AG09309 (cell line): ENCODE measurements at places on chromosomes 2 and 18.

GRCh38 chr2:141741652-141742051 is 389.2 kb downstream of the LRP1B start:
- no peak for DNase-seq

DNA sequence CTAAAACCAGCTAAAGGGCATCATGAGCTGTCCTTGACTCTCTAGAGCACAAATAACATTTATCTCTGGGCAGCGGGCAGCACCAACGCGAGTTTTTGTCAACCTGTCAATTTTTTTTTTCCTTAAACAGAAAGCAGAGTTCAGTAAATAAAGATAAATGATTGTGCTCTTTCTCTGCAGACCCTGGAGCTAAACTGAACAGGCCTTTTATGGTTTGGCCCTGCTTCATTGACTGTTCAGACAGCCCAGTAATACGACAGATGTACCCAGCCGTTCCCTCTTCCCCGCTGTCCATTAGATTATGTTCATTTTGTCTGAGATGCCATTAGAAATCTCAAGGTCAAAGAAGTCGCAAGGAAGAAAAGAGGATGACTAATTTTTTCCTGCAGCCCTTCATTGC is 280.5 kb upstream of the PIK3C3 start:
- DNase-seq = no peak

- DNase-seq = peak; percentile 68
These were observed 95.1 kb downstream of the CRIM1 start for GRCh38 chr2:36450466-36451196.

- DNase-seq = no peak
These were observed 91.0 kb downstream of the PLB1 start for GRCh38 chr2:28586867-28587266.

- no peak for DNase-seq
These were observed 845 bp downstream of the TMEM177 start for GRCh38 chr2:119679846-119680245.

DNA sequence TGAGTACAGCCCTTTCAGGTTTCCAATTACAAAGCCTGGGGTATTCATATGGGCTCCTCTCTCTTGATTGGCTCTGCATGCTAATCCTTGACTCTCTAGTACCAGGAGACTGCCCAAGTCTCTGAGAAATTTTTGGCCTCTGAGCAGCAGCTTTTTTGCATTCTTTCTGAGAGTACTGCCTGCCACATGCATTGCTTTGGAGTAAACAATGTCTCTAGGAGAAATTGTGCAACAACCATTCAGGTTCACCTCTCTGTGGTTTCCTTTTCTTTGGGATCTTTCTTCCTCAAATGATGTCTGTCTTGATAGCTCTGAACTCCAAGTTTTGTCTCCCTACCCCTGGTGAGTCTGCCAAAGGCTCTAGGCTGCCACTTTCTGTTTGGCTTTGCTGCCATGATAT is 115.8 kb upstream of the SETBP1 start:
- peak; percentile 33 for DNase-seq

DNA sequence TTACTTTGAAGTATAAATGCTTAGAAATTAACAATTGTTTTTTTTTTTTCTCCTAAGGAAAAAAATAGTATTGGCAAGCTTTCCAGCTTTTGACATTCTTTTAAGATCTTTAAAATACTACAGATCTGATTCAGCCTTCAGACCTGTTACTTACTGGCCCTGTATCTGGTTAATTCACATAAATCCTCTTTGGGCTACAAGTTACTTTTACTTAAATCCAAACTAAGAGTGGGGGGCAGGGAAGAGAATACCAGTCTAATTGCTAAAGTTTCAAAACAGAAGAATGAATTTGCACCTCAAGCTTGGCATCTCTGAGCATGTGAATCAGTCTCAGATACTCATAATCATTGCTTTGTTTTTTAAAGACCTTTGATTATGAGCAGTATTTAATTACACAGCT is 386.3 kb downstream of the PARD3B start:
- no peak for DNase-seq

DNA sequence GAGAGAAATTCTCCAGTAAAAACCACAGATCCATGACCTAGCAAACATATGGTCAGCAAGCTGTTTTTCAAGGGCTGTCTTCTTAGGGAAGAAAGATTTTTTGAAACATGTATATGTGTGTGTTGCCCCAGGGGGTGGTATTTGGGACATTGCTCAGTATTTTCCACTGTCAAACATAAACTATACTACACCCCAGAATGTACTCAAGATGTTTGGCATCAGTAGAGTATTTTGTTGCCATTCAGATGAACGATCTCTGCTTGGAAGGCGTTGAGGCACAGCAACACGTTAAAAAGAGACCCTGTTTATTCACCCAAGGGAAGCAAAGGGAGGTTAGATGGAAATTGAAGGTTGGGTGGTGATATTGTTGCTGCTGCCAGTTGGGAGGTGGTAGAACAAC is 30.0 kb downstream of the EEF1B2 start:
- DNase-seq = no peak

DNA sequence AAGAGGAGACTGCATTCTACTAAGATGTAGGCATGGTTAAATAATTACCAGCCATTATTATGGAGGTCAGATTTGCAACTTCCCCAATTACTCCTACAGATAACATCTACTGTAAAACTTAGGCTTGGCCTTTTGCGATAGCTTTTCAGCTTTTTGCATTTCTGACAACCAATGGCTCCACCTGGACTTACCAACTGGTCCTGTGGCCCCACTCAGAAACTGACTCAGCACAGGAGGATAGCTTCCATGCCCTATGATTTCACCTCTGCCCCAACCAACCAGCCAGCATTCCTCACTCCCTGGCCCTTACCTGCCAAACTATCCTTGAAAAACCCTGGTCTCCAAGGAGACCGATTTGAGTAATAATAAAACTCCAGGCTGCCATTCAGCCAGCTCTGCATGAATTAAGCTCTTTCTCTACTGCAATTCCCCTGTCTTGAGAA is 28.2 kb downstream of the TUBB6 start:
- no peak for DNase-seq

GRCh38 chr2:175804122-175804521 is 197.9 kb downstream of the LNPK start:
- DNase-seq = no peak

GRCh38 chr18:56869189-56869777 is 218.1 kb downstream of the WDR7 start:
- peak; percentile 34 for DNase-seq

- DNase-seq = no peak
These were observed 80.5 kb downstream of the AAK1 start for GRCh38 chr2:69563021-69563420.

- DNase-seq = no peak
These were observed 3.4 kb downstream of the FZD7 start for GRCh38 chr2:202037086-202037485.

DNA sequence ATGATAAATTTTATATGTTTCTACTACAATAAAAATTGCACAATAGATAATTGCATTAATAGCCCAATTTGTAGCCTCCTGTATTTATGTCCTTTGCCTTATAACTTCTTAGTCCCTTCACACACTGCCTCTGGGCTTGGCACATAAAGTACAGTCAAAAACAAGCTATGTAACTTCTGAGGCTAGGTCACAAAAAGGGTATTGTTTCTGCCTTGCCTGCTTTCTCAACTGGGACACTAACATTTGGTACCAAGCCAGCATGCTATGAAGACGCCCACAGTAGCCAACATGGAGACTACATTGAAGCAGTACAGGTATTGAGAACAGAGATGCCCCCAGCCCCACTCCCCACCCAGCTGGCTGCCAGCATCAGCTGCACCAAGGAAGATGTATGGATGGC is 5.4 kb upstream of the SLC3A1 start:
- DNase-seq = no peak

DNA sequence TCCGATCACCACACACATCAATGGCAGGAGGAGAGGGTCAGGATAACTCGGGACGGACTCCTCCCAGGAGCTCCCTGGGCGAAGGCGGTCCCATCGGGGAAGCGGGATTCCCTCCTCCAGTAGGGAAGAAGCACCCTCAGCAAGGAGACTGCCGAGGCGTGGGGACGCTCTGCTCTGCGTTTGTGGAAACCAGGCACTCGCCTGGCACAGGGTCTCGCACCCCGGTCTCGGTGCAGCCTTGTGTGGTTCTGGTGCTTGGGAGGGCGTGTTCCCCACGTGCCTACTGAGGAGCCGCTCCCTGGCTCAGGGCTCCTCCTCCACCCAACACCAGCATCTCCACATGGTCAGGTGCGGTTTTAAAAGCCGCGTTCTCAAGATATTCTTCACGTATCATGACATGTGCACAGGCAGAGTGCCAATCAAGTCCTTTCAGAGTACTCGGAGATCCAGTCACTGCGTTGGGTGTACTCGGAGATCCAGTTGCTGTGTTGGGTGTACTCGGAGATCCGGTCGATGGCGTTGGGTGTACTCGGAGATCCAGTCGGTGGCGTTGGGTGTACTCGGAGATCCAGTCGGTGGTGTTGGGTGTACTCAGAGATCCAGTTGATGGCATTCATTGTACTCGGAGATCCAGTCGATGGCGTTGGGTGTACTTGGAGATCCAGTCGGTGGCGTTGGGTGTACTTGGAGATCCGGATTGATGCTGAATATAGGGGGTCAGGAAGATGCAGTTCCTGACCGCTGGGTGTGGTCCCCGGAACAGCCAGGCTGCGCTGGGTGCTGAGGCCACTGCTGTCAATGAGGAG is 117.5 kb downstream of the RTP5 start:
- no peak for DNase-seq

DNA sequence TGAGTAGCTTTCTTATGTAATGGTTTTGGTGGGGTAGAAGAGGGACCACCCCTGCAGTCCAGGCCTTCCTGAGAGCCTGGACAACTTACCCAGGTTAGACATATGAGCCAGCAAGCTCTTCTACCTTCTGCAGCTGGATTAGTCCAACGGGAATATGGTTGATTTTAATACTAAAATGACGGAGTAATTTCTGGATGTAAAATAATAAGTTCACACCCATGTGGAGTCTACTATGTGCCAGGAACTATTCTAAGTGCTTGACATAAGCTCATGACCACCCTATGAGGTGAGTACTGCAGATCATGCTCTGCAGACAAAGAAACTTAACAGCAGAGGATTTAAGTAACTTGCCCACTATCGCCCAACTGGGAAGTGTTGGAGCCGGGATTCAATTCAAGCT is 45.5 kb downstream of the DPP4 start:
- no peak for DNase-seq

DNA sequence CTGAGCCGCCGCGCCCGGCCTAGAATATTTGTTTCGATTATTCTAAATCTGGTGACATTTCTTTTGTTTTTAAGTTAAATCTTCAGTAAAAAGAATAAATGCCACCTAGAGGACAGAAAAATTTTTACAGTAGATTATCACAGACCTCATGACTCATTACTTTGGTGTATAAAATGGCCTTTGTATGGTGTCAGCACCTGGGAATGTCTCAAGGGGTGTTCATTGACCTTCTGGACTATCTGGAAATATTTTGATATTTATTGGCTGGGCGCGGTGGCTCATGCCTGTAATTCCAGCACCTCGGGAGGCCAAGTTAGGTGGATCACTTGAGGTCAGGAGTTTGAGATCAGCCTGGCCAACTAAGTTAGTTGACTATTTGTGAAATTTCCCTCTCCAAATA is 30.3 kb upstream of the SLC30A6 start:
- DNase-seq = peak; percentile 42

- no peak for DNase-seq
These were observed 109.9 kb downstream of the LYPD6B start for GRCh38 chr2:149148194-149149006.

DNA sequence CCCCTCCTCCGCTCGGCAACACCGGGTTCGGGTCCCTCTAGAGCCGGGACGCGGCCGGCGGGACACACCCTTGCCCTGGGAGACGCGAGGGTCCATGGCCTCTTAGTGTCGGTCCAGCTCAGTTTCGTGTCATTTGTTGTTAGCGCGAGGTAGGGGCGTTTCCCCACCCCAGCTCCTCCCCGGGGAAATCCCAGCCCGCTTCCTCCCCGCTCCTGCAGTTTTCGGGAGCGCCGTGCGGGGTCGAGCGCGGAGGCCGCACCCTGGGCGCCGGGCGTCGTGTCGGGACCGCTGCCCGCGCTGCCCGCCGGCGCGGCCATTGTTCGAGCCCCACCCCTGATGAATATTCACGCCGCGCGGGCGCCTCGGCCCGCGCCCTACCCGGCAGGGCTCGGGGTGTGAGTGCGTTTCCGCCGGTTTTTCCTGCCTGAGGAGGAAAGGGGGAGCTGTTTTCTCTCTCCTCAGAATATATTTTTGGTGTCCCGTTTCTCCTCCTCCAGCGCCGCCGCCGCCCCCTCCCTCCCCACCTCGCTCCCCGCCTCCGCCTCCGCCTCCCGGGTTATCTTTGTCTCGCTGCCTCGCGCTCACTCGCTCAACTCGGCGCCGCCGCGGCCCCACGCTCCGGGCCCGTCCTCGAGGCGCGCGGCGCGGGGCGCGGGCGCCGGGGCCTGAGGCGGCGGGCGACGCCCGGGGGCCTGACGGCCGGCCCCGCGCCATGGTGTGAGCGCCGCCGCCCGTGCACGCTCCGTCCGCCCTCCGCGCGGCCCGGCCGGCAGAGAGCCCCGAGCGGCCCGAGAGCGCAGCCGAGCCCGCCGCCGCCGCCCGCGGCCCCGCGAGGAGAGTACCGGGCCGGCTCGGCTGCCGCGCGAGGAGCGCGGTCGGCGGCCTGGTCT is at the start of gene MAP4K4:
MAP4K4 (plus strand) TSS at position 584 of the 890 bp plus-strand sequence. CDS start 374 bp downstream, outside the sequence.
- peak; percentile 39 for DNase-seq

DNA sequence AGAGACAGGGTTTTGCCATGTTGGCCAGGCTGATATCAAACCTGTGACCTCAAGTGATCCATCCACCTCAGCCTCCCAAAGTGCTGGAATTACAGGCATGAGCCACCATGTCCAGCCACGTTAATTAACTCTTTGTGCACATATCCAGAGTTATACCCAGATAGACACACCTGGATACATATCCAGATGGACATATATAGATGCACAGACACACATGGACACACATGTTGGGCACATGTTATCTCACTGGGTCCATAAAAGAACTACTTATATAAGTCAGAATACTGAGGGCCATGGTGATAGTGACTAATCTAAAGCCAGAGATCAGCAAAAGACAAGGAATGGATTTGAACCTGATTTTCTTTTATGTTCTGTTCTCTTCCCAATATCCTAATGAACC is 158.6 kb downstream of the IRS1 start:
- no peak for DNase-seq

DNA sequence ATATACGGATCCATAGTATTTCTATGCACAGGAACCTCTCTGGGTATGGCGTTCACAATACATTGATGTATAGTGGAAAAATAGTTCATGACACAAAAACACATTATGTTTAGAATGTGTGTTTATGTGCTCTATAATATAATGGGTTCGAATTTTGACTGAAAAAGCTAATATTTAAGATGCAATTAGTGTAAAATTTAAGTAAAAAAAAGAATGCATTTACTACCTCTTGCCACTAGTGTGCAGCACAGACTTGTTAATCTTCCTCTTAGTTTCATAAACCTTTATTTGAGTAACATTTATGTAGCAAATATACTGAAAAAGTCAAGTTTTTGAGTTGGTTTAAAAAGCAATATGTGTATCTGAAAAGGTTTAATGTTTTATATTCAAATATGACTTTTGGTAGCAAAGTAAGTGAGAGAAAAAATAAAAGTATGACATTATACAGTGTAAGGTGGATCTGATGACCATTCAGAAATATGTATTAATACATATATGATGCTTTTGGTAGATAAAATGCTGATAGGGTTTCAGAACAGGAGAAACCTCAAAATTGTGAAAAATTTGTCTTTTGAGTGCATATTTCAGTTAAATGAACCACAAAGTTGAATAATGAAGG is 49.4 kb downstream of the CCDC102B start:
- no peak for DNase-seq
